ENCODE measurements at places on chromosomes 3 and 15.

DNA sequence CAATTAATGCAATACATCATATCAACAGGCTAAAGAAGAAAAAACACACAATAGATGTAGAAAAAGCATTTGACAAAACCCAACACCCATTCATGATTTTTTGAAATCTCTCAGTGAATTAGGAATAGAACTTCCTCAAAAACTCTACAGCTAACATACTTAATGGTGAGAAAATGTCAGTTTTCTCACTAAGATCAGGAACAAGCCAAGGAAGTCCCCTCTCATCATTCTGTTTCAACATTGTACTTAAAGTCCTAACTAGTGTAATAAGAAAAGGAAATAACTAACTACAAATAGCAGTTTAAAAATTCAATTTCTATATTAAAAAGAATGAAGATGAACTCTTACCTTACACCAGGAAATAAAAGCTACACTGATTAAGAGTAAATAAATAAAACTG lies 77.8 kb downstream of the DCLK3 start:
- no peak for DNase-seq

GRCh38 chr3:120432150-120432860 lies 18.5 kb downstream of the FSTL1 start:
- no peak for DNase-seq

- no peak for DNase-seq
Measured at GRCh38 chr3:5388091-5388490, 200.6 kb downstream of the EDEM1 start.

DNA sequence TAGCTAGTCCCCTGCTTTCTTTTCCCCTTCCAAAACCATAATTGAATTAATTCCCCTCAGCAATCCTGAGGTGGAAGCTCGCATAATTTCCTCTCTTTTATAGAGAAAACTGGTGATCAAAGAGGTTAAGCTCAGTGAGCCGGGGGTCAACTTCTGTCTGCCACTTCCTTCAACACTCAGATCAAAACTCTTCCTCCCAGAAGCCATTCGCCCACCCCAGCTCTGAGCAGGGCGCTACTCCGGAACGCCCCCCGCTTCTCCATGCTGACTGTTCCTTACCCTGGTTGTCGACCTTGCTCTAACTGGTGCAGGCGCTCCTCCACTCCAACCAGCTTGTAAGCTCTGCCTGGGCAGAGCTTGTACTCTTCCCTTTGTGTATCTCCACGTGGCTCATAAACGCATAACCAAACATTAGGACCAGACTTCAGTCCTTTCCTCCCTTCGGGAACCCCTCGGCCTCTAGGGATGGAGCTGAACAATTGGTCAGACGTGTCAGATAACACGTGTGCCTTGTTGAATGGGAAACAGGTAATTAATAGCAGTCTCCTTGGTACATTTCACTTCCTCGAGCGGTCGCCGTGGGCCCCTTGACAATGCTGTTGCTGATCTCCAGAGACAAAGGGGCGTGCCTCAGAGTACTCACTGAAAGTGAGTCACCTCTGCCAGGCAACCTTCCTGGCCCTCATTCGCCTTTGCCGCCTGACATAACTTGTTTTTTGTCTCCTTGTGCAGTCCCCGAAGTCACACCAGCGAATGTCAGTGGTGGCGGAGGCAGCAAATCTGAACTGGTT lies 71.8 kb downstream of the IL5RA start:
- no peak for DNase-seq

DNA sequence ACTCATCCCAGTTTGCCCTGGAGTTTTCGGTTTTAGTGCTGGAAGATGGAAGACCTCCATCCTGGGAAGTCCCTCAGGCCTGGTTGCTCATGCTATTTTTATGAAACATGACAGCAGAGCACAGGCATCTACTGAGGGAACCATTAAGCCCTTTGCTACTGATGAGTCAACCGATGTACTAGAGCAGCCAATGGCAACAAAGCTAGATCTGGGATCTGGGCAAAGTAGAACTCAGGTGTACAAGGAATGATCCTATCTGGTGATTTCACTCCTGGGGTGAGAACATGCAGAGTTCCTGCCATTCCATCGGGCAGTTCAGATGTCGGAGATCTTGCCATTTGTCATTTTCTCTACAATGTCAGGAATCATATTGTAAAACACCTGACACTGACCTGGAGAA lies 166.2 kb upstream of the NSMCE3 start:
- no peak for DNase-seq

- DNase-seq, result peak; percentile 36
Measured at GRCh38 chr15:42035435-42035761, 14.6 kb upstream of the PLA2G4E start.

DNA sequence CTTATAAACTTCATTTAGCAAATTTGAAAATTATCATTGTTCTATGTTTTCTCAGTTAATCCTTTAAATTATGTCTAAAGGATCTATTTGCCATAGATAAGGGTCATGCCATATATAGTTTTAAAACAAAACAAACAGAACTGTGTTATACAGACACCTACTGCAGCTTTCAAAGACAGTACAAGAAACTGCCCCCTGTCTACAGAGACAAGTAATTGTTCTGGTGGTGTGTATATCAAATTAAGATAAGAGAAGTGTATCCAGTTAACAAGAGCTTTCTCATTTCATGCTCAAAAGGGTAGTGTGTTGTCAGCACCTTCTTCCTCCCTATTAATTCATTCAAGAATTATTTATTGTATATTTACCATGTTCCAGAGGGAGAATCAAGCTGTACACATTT lies 201.2 kb downstream of the FMN1 start:
- DNase-seq, result no peak

DNA sequence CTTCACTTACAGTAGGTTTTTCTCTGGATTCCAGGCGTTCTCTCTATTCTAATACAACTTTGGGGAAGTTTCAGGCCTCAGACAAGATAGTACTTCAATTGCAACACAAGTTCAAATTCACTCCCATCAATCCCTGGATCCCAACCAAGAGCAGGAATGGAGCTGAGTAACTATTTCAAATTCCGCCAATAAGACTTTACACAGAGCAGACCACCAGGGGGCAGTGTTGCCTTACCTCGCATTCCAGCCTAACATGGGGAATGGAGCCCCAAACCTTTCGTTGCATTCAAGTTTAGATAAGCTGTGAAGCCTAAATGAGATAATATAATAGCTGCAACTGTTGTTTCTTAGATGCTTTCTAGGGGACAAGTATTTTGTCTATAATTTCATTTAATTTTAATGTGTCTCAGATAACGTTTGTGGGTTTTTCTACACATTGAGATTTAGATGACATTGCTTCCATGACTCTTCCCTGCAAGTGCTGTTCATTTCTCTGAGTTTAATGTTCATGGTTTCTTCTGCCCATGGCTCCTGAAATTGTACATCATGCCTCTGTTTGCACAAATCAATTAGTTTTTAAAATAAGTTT lies 186.7 kb downstream of the NSUN3 start:
- DNase-seq, result peak; percentile 46

DNA sequence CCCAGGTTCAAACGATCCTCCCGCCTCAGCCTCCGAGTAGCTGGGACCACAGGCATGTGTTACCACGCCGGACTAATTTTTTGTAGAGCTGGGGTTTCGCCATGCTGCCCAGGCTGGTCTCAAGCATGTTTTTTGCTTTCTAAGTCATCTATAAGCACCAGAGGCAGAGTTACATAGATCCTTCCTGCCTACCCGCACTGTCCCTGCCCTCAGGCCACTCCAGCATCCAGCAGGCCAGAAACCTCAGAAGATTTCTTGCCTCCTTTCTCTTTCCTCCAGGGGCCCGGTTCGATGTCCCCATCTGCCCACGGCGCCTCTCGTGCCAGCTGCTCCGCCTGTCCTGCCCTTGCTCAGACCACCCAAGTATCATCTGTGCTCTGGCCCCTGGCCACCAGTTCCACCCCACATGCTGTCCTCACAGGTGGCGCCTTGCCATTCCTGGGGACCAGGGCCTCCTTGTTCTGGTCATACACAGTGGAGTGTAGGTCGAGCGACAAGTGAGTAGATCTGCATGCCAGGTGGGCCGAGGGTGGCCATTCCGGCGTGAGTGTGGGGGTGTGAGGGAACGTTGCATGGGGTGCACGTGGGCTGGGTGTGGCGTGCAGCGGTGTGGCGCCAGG lies 27.3 kb downstream of the KLHDC8B start:
- no peak for DNase-seq

DNA sequence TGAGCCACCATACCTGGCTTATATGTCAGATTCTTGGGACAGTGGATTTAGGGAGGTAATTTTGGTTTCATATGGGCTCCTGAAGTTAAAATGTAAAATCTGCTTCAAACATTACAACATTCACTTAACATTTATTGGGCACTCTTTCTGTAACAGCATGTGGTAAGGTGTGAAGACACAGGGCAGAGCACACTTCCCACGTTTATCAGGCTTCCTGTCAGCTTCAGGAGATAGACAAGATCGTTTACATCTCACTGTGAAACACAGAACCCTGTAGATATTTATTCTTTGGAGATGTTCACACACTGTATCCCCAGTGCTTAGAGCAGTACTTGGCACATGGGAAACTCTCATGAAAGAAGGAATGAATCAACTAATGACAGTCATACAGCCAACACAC lies 426.0 kb upstream of the RARB start:
- no peak for DNase-seq

All from AML-193 (cell line).